ENCODE measurements at places on chromosomes 4 and X.

- no peak for DNase-seq
These were observed 122.4 kb downstream of the FNIP2 start for GRCh38 chr4:158891256-158891655.

DNA sequence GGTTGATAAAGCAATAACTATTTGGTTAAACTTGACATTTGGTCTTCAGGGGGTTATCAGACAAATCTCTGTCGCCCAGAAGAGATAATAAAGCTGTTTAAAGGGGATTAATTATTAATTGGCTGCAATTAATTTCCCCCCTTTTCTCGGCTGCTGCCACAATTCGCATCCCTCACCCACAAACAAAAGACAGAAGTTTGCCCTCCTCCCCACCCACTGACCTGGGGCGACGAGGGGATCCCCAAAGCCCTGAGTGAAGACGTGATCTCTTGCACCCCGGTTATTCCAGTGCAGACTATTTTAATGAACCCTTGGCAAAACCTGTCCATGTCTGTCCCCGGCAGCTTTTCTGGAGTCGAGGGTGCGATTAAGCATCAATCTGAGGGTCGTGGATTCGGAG lies 55.7 kb upstream of the TMEM33 start:
- DNase-seq: no peak

GRCh38 chrX:39856472-39857121 lies 241.2 kb downstream of the BCOR start:
- no peak for DNase-seq

DNA sequence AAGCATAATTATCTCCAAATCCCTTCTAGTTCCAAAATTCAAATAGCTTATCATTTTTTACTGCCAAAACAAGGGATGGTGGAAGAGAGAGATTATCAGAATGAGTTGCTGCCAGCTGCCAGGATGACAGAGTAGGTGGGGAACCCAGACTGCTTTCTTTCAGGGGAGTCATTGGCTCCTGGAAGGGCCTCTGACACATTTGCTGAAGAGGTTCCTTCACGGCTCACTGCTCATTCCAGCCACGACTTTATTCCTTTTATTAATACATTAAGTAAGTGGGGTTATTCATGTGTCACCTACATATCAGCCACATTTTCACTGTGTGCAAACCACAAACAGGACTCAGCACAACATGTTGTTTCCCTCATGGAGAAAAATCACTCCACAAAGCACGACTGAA lies 12.7 kb upstream of the SMIM43 start:
- DNase-seq: no peak

DNA sequence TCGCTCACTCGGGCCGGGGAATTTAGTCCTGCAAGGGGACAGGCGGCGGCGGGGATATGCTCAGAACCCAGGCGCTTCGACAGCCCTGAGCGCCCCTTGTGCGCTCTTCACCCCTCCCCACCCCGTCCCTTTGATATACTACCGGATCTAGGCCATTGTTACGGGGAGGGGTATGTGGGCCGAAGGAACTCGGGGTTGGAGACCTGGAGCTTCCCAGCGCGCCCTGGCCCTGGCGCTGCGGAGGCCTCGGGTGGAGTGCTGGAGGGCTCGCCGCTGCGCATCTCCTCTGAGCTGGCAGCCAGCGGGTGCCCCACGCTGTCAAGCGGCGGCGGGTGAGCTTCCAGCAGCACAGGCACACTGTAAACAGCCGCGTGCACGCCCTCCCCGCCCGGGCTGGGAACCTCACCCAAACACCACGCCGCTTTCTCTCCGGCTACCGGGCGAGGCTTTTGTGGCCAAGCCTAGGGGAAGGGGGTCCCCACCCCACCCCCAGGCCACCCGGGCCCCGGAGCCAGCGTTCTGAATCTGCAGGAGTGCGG lies 54.5 kb upstream of the BCOR start:
- no peak for DNase-seq

Measured in activated CD8-positive, alpha-beta memory T cell treated with anti-CD3 and anti-CD28 coated beads for 1 hour (primary cell).